ENCODE measurements at places on chromosomes 7 and 10.

DNA sequence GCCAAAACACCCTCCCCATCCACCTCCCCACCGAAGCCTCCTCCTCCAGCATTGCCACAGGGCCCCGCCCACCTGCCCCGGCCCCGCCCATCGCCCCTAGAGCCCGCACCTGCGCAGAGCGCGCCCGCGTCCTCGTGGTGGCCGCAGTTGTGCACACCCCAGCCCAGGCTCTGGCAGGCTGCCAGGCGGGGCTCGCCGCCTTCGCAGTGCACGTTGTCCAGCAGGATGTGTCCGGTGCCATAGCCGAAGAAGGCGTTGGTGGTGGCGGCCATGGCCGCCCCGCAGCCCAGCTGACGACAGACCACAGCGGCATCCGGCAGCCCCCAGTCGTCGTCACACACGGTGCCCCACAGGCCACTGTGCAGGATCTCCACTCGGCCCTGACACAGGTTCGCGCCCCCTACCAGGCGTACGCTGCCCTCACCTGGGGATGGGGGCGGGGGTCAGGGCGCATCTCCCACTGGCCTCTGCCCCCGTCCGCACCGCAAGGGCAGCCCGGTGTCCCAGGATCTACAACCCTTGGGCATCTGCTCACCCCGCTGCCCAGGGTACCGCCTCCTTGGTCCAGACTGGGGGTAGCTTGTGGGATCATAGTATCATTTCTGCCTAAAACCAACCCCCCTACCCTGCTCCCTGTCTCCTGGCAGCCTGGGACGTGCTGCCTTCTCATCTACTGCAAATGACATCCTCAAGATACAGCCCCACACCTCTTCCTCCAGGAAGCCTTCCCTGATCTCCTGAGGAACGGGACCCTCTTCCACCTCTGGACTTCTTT, 11.9 kb downstream of the SSC4D start:
- no peaks in the 10 kb centered on the region for H3K27me3 ChIP-seq
- H3K4me3 ChIP-seq, result peak overlapping the region; percentile 83
- H3K27ac ChIP-seq, result peak overlapping the region; percentile 78
- no peaks in the 10 kb centered on the region for H3K36me3 ChIP-seq

DNA sequence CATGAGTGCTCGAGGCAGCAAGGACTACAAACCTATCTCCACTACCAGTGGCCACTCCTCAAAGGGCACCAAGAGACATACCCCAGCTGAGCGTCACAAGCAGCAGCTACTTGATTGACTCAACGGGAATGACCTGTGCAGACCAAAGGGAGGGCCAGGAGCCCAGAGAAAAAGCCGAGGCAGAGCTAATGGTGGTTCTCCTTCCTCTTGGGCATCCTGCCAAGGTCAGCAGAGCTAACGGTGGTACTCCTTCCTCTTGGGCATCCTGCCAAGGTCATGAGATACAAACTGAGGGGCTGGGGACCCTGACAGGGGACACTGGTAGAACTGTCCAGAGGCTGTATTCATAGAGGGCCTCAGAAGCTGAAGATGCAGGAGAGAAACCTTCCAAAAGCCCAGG, 60.4 kb downstream of the FAM53B start:
- DNase-seq, result no peak
- no peak overlapping the region for H3K27ac ChIP-seq
- H3K27me3 ChIP-seq, result no peaks in the 10 kb centered on the region
- H3K4me3 ChIP-seq, result no peak overlapping the region
- H3K4me1 ChIP-seq, result no peaks in the 10 kb centered on the region

DNA sequence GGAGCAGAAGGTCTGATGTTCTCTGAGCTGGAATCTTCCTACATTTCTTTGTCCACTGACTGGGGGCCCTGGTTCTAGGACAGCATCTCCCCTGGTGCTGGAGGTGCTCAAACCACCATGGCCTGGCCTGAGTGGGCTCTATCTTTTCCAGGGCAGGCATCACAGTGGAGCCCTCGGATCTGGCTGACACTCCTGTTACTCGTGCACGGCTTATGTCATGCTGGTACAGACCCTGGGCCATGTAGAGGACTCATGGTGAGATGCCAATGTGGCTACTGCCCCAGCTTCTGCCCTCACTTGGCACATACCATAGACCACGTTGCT, 96.0 kb downstream of the HIPK2 start:
- peaks cover 64% of the 10 kb centered on the region for H3K4me1 ChIP-seq
- DNase-seq, result no peak
- H3K36me3 ChIP-seq, result peaks cover 3% of the 10 kb centered on the region
- peak overlapping the region; percentile 98 for H3K27ac ChIP-seq

GRCh38 chr7:74674166-74674565, 16.6 kb downstream of the GTF2I start:
- no peaks in the 10 kb centered on the region for H3K27me3 ChIP-seq
- no peak overlapping the region for H3K4me3 ChIP-seq
- no peaks in the 10 kb centered on the region for H3K4me1 ChIP-seq
- no peak overlapping the region for H3K27ac ChIP-seq
- H3K36me3 ChIP-seq, result no peaks in the 10 kb centered on the region

DNA sequence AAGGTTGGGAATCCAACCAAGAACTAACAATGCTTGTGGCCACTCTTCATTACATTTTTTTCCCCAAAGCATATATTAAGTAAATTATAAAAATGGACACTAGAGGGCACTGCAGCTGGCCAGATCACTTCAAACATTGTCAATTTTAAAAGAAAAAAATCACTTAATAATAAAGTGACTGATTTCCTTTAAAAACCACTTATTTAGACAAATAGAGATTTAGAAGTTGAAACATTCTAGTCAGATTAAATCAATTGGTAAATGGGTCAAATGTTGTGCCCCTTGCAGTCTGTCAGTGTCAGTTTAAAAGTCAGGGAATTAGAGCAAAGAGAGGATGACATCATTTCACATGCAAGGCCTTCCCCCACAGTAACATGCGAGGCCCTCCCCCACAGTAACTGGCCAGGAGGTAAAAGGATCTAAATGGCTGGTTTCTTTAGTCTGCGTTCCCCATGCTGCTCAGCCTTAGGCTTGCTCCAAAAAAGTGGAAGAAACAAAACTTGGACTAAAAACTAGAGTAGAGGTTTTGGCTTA, 177.9 kb downstream of the SKAP2 start:
- no peak overlapping the region for H3K4me3 ChIP-seq
- H3K27me3 ChIP-seq, result no peaks in the 10 kb centered on the region
- no peaks in the 10 kb centered on the region for H3K36me3 ChIP-seq
- H3K4me1 ChIP-seq, result peaks cover 58% of the 10 kb centered on the region
- peak overlapping the region; percentile 73 for H3K27ac ChIP-seq
- peak; percentile 51 for DNase-seq

DNA sequence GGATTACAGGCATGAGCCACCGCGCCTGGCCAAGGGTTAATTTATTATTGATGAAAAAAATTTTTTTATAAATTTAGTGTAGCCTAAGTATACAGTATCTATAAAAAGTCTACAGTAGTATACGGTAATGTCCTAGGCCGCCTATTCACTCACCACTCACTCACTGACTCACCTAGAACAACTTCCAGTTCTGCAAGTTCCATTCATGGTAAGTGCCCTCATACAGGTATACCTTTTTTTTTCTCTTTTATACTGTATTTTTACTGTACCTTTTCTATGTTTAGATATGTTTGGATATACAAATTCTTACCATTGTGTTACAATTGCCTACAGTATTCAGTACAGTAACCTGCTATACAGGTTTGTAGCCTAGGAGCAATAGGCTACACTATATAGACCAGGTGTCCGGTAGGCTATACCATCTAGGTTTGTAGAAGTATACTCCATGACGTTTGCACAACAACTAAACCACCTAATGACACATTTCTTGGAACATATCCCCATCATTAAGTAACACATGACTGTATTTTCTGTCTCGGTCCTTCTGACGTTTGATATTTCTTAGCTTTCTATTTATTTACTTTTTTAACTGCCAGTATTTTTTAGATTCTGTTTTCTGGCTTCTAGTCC, 23.4 kb downstream of the IRF5 start:
- no peak for DNase-seq
- no peak overlapping the region for H3K27ac ChIP-seq
- no peaks in the 10 kb centered on the region for H3K4me1 ChIP-seq
- H3K4me3 ChIP-seq, result no peak overlapping the region

GRCh38 chr7:50317221-50317678, 12.7 kb downstream of the IKZF1 start:
- no peaks in the 10 kb centered on the region for H3K27me3 ChIP-seq
- H3K36me3 ChIP-seq, result no peaks in the 10 kb centered on the region
- H3K27ac ChIP-seq, result no peak overlapping the region
